ENCODE measurements at places on chromosomes 6 and 20.

GRCh38 chr6:48505621-48506020 is 394.6 kb upstream of the PTCHD4 start:
- DNase-seq = no peak

GRCh38 chr6:168658059-168658458 is 217.1 kb downstream of the SMOC2 start:
- DNase-seq = no peak

- DNase-seq = no peak
These were observed 93.3 kb upstream of the MARCKS start for GRCh38 chr6:113763876-113764275.

DNA sequence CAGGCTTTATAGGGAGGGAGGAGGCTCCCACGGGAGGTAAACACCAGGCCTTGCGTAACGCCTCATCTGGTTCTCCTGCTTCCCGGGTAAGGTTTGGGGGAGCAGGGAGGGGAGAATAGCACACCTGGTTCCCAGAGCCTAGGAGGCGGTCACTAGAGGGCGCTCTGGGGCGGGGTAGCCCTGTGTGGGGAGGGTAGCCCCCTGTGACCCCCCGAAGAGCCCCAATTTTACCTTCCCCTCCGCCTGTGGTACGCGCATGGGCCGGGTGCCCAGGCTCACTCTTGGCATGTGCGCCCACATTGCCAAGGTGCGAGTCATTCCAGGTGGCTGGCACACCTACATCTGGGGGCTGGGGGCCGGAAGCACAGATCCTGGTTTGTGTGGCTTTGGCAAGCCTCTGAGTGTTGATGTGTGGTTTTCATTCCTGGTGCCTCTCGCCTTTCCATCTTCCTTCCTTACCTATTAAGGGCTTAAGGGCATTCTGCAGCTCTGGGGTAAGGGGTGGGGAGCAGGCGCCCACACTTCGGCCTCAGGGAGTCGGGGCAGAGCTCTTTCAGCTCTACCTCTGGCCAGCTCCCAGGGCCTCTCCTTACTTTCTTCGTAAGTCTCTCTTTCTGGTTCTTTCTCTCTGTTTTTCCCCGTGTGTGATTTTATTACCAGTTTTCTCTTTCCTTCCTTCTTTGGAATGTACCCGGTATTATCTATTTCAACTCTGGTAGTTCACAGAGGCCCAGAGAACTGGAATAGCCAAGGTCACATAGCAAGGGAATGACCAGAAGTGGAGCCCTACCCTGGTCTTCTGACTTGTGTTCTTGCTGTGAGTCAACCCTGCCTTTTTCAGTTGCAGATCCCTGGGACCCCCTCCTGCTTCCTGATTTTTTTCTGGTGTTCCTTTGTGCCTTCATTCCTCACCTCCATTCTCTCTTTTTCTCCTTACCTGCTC is 492 bp upstream of the RNF39 start:
- DNase-seq = no peak

DNA sequence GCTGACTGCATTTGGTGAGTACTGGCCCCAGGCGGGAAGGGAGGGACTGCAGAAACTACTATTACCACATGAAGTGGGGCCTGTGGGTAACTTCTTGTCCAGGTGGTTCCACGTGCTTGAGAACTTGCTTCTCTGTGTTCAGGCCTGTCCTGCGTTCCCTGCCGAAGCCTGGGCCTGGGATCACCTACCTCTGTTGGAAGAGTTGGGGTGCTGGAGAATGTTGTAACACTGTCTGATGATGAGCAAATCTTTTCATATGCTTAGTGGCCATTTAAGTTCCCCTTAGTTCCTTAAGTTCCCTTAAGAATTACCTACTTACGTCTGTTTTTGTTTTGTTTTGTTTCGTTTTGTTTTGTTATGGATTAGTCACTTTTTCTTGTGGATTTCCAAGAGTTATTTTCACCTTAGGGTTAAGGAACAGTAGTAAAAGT is 154.4 kb downstream of the DTNBP1 start:
- DNase-seq = no peak

GRCh38 chr6:79261666-79262065 is 27.2 kb upstream of the HMGN3 start:
- DNase-seq = no peak

DNA sequence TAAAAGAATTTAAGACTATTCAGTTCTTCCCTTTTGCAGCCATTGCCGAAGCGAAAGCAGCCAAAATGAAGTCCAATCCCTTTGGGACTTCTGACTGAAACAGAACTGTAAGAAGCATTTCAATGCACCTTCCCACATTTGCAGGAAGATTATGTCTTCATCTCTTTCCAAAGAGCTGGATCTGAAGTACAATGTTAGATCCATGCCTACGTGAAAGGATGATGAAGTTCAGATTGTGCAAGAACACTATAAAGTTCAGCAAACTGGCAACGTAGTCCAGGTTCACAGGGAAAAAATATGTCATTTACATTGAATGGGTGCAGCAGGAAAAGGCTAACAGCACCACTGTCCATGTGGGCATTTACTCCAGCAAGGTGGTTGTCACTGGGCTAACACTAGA is 6.0 kb upstream of the FILIP1 start:
- no peak for DNase-seq

GRCh38 chr6:52577778-52578463 is 1.1 kb upstream of the TRAM2 start:
- no peak for DNase-seq

DNA sequence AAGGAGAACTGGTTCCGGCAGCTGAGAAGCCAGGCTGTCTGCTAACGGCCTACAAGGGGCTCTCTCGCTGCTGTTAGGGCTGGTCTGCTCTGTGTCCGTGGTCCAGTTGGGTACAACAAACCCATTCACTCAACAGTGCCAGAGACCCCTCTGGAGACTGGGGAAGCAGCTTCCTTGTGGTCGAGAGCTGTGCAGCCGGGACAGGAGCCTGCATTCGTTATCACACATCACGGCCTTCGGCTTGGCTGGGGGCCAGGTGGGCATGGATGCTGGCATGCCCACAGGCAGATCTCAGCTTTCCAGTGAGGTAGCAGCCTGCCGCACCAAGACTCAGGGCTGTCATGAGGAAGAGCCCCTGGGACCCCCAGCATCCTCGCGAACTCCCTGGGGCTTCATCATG is 124.7 kb downstream of the PREX1 start:
- DNase-seq = no peak

DNA sequence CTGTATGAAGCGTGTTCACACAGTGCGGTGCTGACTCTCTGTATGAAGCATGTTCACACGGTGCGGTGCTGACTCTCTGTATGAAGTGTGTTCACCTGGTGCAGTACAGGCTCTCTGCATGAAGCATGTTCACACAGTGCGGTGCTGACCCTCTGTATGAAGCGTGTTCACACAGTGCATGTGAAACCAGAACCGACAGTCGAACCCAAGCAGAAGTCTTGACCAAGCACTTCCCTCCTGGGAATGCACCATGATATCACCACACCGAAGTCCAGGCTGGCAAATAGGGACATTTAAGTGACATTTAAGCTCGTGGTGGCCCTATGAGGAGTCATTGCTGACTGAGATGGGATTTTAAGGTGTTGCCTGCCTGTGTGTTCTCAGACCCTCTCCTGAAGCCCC is 11.3 kb upstream of the SERPINB1 start:
- no peak for DNase-seq

DNA sequence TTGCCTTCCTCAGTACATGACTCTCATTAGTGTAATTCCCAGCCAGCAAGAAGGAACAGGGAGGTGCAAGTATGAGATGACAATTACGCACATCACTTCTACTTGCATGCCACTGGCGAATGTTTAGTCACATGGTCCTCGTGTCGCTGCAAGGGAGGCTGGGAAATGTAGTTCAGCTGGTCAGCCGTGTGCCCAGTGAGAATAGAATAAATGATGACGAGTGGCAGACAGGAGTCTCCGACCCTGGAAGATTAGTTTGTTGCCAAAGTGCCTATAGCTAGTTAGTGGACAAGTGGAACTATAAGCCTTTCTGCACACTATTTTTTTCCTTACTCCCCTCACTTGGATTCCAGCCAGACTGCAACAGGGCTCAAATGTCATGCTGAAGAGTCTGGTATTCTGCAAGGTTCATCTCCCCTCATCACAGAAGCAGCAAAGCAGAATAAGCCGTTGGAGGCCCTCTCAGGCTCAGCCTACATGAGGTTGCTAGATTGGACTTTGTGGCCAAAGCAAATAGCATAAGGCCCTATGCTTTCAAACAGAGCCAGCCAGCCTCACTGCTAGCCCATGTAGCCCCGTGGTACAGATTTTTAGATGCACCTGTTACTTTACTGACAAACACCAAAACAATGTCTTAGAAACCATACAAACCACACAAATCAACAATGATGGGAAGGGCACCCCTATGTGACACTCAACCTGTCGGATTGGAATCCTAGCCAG is 9.7 kb downstream of the LINC00237 start:
- DNase-seq = no peak

DNA sequence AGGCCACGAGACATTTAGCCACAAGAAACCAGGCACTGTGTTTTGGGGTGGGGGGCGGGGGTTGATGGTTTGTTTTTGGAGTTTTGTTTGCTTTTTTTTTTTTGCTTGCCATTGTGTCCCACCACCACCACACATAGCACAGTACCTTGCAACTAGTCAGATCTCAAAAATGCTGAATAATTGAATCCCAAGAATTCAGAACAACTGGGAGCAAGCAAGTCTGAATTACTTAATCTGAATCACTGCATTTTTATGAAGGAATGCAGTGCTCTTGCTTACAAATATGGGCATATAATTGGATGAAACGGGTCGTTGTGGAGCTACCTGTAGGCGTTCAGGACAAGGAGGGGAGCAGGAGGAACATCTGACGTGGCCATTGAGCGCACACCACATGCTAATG is 151.5 kb upstream of the CDYL start:
- DNase-seq = no peak

- no peak for DNase-seq
These were observed 59.3 kb downstream of the TBC1D7 start for GRCh38 chr6:13268913-13269518.

DNA sequence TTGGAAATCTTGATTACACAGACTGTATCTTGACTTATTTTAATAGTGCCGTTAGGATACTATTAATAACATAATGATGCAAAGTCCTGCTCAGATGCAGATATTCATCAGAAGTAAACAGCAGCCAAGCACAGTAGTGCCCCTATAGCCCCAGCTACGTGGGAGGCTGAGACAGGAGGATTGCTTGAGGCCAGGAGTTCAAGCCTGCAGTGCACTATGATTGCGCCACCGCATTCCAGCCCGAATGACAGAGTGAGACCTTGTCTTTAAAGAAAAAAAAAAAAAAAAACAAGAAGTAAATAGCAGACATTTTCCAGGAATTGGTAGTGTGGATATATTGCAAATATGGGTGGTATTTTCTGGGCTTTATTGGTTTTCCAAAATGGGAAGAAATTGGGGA is 61.8 kb downstream of the TULP4 start:
- no peak for DNase-seq

DNA sequence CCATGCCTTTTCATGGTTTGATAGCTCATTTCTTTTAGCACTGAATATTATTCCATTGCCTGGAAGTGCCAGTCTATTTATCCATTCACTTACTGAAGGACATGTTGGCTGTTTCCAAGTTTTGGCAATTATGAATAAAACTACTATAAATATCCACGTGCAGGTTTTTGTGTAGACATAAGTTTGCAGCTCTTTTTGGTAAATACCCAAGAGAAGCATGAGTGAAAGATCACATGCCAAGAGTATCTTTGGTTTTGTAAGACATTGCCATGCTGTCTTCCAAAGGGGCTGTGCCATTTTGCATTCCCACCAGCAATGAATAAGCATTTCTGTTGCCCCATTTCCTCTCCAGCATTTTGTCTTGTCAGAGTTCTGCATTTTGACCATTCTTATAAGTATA is 120.9 kb downstream of the MANEA start:
- DNase-seq = no peak

- no peak for DNase-seq
These were observed 14.5 kb downstream of the TCF15 start for GRCh38 chr20:595330-596308.

- DNase-seq = no peak
These were observed 5.5 kb downstream of the HTR1B start for GRCh38 chr6:77457720-77458349.

DNA sequence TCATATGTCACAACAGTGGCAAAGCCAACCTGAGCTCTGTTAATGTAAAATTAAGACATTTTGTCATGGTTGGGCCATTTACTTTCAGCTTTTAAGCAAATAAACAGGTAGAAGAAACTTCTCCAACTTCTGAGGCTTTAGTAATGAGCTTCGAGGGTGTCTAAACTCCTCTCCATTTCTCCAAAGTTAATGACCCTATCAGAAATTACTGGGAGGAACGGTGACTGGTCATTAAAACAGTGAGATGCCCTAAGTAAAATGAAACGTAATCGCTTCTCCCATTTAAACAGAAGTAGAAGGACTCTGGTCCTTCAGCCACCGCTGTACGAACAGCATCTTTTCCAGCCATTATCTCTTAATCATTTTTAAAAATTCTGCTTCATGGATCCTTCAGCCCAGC is 986.9 kb upstream of the MANEA start:
- no peak for DNase-seq

All from stimulated activated CD8-positive, alpha-beta memory T cell treated with anti-CD3 and anti-CD28 coated beads, Interleukin-15, amount 100 ng/mL, for 48 hours (primary cell).